Stimulated activated naive CD8-positive, alpha-beta T cell treated with anti-CD3 and anti-CD28 coated beads, Interleukin-15, amount 100 ng/mL, for 72 hours (primary cell): ENCODE measurements at places on chromosomes 3 and 15.

DNA sequence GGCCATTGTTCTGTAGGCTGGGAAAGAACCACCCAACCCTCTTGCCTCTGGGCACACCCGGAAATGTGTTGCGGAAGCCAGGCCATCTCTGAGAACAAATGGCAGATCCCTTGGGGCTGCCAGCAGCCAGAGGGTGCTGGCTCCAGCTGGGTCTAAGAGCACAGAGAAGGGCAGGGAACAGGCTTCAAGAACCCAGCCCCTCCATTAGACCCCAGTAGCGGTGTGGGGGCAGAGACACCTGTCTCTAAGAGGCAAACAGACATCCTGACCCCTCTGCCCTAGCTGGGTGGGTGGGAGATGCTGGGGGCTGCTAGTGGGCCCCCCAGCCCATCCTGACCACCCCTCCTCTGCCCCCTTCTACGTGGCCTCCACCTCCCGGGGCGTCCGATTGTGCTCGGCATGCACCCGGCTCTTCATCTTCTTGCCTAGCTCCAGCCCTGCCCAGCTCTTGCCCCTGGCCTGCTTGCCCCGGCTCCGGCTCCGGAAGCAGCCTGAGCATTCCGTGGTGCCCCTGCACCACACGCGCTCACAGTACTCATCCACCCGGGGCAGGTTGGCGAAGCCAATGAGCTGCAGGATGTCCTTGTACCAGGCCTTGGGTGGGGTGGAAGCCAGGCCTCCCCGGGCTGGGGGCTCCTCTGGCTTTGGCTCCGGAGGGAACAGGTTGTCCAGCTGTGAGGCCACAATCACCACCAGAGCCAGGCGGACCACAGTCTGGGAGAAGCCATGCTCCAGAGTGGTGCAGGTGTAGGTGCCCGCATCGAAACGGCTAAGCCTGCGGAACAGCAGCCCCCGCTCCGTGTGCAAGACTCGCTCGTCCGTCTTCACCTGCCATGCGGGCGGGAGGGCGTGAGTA is 9.4 kb downstream of the SEMA3G start:
- no peak for DNase-seq

GRCh38 chr3:79521221-79521848 is 246.5 kb downstream of the ROBO1 start:
- DNase-seq = no peak

DNA sequence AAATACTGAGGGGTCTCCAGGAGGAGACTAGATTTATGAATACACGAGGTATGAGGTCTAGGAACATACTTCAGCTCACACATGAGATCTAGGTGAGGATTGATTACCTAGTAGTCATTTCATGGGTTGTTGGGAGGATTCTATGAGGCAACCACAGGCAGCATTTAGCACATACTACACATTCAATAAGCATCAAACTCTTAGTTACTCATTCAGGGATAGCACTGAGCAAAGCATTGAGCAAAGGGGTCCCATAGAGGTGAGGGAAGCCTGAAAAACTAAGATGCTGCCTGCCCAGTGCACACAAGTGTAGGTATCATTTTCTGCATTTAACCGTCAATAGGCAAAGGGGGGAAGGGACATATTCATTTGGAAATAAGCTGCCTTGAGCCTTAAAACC is 4.5 kb downstream of the CCR5 start:
- DNase-seq = no peak

DNA sequence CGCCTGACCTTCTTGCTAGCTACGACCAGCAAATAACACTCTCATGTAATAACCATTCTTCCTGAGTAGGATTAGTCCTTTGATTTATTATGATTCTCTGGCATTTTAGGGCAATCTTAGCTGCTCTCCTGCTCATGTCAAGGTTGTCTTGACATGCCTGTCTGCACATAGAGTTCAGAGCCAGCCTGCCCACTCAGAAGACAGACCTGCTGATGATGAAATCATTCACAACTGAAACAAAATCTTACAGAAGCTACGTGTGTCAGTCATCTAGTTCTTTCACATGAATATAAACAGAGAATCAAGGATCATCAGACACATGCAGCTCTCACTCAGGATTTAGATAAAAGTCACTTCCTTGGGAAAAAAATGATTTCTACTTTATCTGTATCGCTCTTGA is 173.6 kb upstream of the LYSMD4 start:
- no peak for DNase-seq

DNA sequence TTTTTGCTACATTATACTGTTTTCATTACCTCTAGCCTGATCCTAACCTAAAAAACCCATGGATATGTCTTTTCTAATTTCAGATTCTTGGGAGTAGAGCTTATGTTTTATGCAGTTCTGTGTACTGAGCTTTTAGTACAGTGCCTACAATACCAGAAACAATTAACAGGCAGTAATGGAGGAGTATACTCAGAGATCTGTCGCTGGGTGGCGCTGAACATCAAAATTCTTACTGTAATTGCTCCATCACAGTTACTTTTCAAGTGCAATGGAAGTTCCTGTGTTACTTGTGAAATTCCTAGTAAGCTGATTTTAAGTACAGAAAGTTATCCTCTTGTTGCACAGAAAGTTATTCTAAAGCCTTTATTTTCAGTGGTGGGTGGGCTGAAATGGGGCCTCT is 66.9 kb downstream of the RNF13 start:
- DNase-seq = no peak

- DNase-seq = no peak
Measured at GRCh38 chr15:26970712-26971210, at the start of gene GABRG3. GABRG3 (plus strand) TSS chr15:26971181.

DNA sequence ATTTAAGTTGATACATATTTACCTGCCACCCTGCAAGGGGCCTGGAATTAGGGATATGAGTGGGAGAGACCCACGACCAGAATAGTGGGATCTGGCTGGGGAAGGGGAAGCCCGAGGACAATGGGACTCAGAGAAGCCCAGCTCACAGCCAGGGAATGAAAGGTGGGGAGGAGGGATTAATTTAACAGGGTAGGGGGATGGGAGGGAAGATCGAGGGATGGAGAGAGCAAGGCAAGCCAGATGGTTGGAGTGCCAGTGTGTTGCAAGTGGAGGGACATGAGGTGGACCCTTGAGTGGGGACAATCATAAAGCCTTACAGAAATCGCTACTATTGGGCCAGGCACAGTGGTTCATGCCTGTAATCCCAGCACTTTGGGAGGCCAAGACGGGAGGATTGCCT is 4.4 kb upstream of the GNAI2 start:
- DNase-seq = no peak
